ENCODE measurements at places on chromosomes 1 and 21. TPM values are rescaled to one million over a fixed set of nuclear protein-coding genes. Genes with fewer than 3 reads are reported as not detected.

NBPF3 gene
- 5.8 TPM for total RNA-seq

DISC1 gene
- 3.1 TPM for total RNA-seq

VANGL2 gene
- total RNA-seq, result not detected

GBP5 gene
- total RNA-seq, result not detected

KCNE2 gene
- not detected for total RNA-seq

FCAMR gene
- not detected for total RNA-seq

DIP2A gene
- 14.3 TPM for total RNA-seq

All from HepG2 (cell line).